ENCODE measurements at places on chromosomes 3 and 15.

DNA sequence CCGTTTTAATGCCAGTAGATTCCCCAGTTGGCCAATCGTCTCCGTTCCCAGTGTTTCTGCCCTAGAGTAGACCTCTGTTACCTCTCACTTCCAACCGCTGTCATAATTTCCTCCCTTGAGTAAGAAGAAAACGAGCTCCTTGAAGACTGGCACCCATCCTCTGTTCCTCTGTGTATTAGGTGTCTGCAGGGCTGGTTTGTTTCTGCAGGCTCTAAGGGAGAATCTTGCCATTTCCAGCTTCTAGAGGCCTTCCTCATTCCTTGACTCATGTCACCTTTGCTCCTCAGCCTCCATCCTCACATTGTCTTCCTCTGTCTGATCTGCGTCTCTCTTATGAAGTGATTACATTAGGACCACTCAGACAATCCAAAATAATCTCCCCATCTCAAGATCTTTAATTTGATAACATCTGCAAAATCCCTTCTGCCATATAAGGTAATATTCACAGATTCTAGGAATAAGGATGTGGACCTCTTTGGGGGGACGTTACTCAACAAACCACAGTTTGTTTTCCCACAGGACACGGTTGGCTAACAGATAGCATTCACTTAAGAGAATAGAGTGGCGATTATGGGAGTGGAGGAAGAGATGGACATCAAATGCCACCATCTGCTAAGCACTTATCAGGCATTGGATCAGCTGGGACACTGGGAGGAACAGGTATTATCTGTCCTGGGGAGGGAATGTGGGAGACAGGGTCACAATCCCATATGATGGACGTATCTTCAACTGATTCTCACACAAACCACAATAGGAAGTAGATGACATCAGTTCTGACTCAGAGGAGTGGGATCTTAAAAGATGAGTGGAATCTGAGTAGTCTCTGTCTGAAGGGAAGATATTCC, 17.1 kb downstream of the ARHGAP31 start:
- DNase-seq: no peak

- DNase-seq: no peak
Observed at GRCh38 chr3:193771653-193772421, 178.8 kb downstream of the OPA1 start.

DNA sequence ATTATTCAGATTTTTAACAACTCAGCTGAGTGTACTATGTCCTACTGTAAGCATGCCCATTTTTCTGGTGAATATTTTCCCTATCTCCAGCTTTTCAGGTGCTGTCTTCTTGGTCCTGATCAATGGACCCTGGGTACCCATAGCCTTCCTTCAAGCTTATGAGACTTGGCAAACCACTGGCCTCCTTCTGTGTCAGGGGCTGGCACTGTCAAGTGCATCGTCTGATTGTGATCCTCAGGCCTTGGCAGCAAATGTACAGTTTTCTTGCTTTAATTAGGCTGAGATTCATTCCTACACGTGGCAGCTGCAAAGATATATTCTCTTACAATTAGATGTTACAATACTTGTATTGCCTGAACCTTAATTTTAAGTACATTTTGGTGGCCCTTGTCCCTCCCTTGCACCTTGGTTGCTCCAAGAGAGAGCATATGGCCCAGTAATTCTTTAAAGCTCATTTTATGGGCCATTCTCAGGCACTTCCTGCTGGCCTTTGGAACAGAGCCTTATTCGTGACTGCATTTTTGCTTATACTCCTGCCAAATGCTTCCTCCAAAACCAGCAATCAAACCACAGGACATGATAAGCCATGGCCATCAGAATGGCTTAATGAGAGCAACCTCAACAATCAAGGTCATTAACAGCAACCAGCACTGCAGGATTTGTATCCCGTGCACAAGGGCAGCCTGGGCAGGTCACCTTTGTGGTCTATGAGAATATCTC, 179.9 kb downstream of the CNTN6 start:
- DNase-seq: no peak

- no peak for DNase-seq
Observed at GRCh38 chr15:43209059-43209824, 11.6 kb downstream of the EPB42 start.

GRCh38 chr3:157123621-157124020, 36.3 kb downstream of the CCNL1 start:
- DNase-seq: no peak

- DNase-seq: no peak
Observed at GRCh38 chr15:87866961-87867360, 389.6 kb downstream of the NTRK3 start.

DNA sequence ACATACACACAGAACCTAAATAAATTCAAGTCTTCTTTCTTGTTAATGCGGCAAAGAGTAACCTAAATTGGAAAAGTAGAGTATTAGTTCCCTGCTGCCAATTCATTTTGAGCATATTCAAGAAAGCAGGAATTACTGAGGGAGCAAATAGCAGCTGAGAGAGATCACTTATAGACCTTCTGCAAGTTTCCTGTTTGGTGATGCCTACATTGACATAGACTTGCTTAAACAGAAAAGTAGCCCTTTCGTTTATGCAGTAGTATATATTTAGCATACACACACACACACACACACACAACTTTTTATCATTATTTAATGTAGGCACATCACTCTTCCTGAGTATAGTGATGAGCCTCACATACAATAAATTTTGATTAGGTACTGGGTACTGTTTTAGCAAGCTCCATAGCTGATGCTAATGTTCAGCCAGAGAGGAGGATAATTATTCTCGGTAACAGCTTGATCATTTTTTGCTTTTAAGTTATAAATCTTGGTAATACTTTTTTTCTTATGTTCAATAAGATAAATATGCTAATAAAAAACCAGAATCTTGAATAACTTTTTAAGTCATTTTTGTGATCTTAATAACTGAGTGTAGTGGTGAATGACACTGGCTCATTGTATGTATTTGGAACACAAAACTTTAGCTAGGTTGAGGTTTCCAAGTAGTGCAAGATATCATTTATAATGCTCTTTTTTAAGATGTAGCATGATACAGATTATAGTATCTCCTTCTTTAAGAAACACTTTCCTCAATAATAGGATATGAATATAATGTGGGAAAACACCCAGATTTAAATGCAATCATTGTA, 174.7 kb downstream of the MBNL1 start:
- no peak for DNase-seq

DNA sequence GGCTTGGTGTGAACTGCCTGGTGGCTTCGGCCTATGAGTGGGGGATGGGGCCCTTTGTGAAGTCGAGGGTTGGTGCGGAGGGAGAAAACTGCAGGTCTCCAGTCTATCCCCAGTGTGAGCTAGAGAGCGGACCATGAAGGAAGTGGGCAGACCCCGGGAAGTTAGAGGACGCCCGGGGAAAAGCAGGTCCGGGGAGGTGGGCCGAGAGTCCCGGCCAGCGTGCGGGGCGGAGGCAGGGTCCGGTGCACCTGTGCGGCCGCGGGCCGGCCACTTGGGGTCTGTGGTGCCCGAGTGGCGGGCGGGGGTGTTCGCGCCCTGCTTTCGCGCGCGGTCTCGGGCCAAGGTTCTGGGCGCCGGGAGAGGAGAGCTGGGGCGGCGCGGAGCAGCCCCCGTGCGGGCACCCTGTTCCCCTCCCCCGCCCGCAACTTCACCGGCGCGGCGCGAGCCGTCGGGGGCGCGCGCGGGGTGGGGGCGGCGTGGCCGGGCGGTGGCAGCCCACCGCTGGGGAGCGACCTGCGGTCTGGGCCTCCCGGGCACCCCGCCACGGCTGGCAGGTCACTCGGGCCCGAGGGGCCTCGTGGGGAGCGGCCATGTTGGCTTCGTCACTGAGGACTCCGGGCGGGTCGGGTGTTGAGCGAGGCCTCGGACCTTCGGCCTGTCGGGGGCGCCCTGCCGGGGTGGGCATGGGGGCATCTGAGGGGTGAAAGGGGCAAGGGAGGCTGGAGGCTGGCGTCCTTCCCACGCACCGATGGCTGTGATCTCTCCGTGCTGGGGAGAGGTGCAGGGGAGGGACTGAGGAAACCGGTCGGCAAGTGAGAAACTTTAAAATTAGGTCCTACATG, 4.8 kb downstream of the UBE2E1 start:
- peak; percentile 48 for DNase-seq

- no peak for DNase-seq
Observed at GRCh38 chr15:70714015-70714414, 49.3 kb downstream of the UACA start.

- no peak for DNase-seq
Observed at GRCh38 chr3:14210843-14211594, 32.4 kb downstream of the LSM3 start.

GRCh38 chr3:5220667-5221431, 33.3 kb downstream of the EDEM1 start:
- no peak for DNase-seq

DNA sequence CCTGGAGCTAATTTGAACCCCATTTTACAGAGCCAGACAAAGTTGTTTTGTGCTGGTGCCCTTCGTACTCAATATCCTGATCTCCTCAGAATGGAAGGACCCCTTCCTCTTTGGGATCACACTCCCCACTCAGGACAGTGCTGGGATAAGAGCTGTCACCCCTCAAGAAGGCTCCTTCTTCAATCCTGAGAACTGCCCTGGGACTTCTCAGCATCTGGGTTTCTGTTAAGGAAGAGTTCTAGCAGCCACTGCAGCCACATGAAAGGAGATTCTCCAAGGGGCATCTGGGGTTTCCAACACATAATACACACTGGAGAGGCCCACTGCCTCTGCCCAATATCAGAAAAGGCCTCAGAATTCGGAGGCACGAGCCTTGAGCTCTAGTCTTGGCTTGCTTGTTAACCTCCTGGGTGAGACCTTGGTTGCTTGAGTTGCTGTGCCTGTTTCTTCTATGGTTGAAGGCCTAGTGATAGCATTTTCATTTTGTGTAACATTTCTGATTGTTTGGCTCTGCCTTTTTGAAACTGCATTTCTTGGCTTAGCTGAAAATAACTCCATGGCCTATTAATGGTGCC, 78.8 kb upstream of the NMNAT3 start:
- DNase-seq: no peak

DNA sequence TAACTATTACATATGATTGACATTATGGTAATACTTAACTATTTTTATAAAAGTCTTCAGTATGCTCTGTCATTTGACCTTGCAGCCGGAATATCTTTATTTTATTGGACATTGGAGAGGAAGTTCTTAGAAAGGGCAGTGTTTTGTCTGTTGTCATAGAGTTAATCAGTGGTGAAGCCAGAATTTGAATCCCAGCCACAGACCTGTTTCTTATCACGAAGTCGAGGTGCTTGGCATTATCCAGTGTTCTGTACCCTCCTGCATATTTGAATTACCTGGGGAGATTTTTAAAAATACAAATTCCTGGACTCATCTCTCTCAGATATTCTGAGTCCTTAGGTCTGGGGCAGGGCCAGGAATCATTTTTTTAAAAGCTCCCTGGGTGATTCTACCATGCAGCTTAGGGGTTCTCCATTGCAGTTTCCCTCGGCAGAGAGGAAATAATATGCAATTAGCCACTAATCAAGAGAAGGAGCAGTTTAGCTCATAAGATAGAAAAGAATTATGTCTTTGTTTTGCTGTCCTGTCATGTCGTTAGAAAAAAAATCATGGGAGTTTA, 195.6 kb upstream of the CFAP20DC start:
- DNase-seq: no peak

- peak; percentile 78 for DNase-seq
Observed at GRCh38 chr3:14203521-14204079, 25.0 kb downstream of the LSM3 start.

DNA sequence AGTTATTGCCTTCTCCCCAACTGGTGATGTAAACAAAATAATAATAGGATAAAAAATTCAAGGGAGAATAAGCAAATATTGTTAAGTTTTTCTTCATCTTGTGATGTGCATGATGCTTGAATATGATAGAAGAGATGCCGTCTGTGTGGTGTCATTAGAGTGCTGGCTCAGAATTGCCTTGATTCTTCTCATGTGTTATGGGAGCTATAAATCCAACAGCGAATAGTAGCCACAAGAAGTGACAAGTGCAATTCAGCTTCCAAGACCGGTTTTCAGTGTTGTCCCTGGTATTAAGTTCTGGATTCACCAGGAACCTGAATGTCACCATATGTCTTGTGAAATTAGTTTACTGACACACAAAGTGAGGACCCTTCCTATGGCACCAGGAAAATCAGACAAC, 547.0 kb downstream of the NSUN3 start:
- DNase-seq: no peak

GRCh38 chr3:118511402-118511801, 523.2 kb downstream of the IGSF11 start:
- no peak for DNase-seq

DNA sequence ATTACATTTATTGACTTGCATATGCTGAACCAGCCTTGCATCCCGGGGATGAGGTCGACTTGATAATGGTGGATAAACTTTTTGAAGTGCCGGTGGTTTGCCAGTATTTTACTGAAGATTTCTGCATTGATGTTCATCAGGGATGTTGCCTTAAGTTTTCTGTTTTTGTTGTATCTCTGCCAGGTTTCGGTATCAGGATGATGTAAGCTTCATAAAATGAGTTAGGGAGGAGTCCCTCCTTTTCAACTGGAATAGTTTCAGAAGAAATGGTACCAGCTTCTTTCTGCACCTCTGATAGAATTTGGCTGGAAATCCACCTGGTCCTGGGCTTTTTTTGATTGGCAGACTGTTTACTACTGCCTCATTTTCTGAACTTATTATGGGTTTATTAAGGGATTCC, 250.8 kb downstream of the TBC1D5 start:
- no peak for DNase-seq

- DNase-seq: no peak
Observed at GRCh38 chr3:18618723-18619122, 193.6 kb upstream of the SATB1 start.

DNA sequence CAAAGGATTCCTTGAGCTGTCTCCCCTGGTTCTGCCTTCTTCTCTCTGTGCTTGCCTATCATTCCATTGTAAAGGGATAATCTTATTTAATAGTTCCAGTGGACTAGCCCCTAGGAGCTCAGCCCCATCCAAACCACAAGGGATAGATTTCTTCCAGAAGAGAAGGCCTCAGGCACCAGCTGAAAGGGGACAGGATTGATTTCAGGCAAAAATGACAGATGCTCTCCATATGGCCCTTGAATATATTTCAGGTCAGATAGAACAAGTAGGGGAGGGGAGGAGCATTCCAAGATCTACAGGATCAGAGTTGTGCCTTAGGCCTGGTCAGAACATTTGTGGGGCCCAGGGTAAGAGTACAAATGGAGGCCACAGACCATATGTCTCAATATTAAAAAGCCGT, 85.3 kb downstream of the RPLP1 start:
- DNase-seq: no peak

- DNase-seq: no peak
Observed at GRCh38 chr3:194212161-194212844, 76.4 kb downstream of the HES1 start.

GRCh38 chr15:74730619-74731316, 5.4 kb upstream of the CYP1A1 start:
- DNase-seq: no peak
